ENCODE measurements at places on chromosomes 7 and 10.

GRCh38 chr10:113151190-113151666, 201.2 kb downstream of the TCF7L2 start:
- DNase-seq, result no peak

- no peak for DNase-seq
Measured at GRCh38 chr7:75642810-75643486, 95.8 kb downstream of the HIP1 start.

GRCh38 chr7:134356421-134356936, 39.7 kb upstream of the SLC35B4 start:
- no peak for DNase-seq

GRCh38 chr7:131300572-131301466, 26.9 kb upstream of the MKLN1 start:
- DNase-seq, result no peak

Measured in left hindlimb (tissue), 1 donor.